Neural crest cell (in vitro differentiated cells): ENCODE measurements at places on chromosomes 4 and X. TPM values are rescaled to one million over a fixed set of nuclear protein-coding genes. Genes with fewer than 3 reads are reported as not detected.

GRCh38 chrX:68114573-68115129 lies 318.6 kb downstream of the OPHN1 start:
- no peak for DNase-seq

Gene RAPGEF2
- 44.2 and 49.9 TPM in 2 replicates for total RNA-seq

Gene PASD1
- not detected in 2 replicates for total RNA-seq

- no peak for DNase-seq
Measured at GRCh38 chrX:82224961-82225360, 1023.1 kb downstream of the SH3BGRL start.

GRCh38 chrX:2647627-2648026 lies 43.5 kb upstream of the CD99 start:
- DNase-seq = no peak

Gene GLRA3
- not detected in 2 replicates for total RNA-seq

Gene OCIAD1
- total RNA-seq = 129 and 141 TPM in 2 replicates

DNA sequence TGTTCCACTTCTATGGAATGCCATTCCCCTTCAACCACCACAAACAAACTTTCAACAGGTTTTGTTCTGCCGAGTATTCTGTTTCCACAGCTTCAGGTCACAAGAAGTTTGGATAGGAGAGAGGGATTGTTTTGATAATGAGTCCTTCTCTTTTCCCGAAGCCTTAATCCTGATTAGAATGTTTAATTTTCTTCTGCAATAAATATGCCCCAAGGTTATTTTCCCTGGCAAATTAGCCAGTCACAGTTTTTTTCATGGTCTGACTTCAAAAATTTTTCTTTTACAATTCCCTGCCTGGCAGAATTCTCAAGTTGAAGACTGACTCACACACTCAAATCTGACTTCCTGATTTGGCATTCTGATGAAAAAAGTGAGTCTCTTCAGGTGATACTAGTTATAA lies 33.1 kb upstream of the EDNRA start:
- DNase-seq = no peak

GRCh38 chr4:1207603-1208265 lies 35.4 kb upstream of the SPON2 start:
- no peak for DNase-seq

Gene DNAAF6
- total RNA-seq = not detected in 2 replicates

- DNase-seq = no peak
Measured at GRCh38 chrX:112889400-112889799, 48.8 kb upstream of the AMOT start.

GRCh38 chrX:27085346-27085745 lies 377.8 kb downstream of the PPP4R3C start:
- no peak for DNase-seq

- DNase-seq = no peak
Measured at GRCh38 chr4:74475091-74475800, 30.3 kb downstream of the AREG start.

Gene SPANXN5
- not detected in 2 replicates for total RNA-seq

- no peak for DNase-seq
Measured at GRCh38 chr4:42361456-42361855, 35.8 kb upstream of the SHISA3 start.

DNA sequence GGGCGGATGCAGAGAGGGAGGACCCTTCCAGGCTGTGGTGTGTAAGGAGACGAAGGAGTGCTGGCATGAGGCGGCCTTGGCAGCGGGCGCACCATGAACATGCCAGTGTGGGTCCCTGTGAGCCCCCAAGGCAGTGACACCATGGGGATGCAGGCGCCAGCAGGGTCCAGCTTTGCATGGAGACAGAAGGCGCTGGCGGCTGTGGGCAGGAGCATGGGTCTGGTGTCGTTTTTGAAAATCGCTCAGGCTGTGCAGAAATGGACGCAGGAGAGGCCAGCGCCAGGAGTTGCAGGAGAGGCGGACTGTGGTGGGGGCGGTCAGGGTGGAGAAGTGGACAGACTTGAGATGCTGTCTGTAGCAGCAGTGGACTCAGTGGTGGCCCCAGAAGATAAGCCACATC lies 56.1 kb downstream of the PCGF3 start:
- DNase-seq = no peak

- no peak for DNase-seq
Measured at GRCh38 chr4:140743194-140743931, 12.8 kb downstream of the TBC1D9 start.

- DNase-seq = no peak
Measured at GRCh38 chr4:31009926-31010325, 289.8 kb downstream of the PCDH7 start.

DNA sequence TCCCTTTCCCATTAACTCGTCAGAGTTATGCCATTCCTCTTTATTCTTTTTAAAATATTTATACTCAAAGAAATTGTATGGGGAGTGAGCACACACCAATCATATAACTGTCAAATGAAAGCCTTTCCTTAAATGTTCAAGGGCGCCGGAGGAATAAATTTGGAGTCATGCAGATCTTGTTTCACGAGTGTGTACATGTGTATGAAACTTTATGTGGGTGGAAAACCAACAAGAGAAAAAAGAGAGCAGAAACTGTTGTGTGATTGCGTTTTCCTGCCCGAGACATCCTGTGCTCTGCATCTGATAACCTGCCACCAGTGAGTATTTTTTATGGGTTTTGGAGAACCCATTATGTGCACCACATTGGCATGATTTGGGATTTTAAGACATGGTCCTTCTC lies 88.3 kb downstream of the FHDC1 start:
- DNase-seq = no peak
